ENCODE measurements at places on chromosomes 6 and 20.

GRCh38 chr6:166553563-166554271 lies 32.8 kb downstream of the RAMACL start:
- no peak for DNase-seq

DNA sequence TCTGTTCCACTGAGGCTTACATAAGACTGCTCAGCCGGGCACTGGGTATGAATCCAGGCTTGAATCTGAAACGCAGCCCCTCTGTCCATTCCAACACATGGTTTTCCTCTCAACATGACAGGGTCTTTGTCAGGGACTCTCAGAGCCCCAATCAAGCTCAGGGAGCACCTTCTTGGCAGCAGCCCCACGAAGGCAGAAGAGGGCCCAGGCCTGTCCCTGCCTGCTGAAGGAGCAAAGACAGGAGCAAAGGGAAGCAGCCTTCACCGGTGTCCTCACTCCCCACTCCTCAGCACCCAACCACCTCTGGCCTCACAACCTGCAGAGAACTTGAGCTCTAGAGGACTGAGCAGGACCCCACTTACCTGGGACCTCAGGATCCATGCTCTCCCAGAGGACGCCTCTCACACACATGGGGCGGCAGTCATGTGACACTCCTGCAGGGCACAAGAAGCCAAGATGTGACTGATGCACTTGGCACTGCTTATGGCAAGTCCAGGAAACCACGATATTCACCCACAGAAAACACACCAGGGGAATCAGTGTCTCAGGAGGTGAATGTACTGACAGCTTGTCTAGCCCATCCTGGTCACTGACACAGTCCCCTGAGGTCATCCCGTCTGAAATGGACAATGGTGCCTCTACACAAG lies 4.3 kb downstream of the SNHG17 start:
- DNase-seq = no peak

- no peak for DNase-seq
These were observed 31.9 kb downstream of the HIVEP2 start for GRCh38 chr6:142913036-142913510.

DNA sequence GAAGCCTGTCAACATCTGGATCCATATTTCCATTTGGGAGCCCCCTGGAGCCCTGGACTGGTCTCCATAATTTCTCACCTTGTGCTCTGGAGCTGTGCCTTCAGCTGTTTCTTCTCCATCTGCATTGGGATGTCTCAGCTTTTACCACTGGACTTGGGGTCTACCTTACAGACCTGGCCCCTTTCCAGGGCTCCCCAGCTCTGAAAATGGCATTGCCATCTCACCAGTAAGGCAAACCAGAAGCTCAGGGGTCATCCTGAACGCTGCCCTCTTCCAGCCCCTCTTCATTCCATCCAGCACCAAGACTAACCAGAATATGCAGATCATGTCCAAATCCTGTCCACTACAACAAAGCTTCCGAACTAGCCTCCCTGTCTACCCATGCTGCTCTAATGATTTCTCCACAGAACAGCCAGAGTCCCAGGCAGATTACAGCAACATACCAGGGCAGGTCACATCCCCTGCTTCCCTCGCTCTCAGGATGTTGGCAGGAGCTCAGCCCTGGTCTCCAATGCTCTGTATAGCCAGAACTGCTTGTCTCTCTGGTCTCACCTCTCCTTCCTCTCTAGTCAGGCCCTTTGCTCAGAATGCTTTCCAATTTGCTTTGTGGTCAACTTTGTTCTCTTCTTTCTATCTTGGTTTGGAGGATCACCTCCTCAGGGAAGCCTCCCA lies 17.7 kb upstream of the NNAT start:
- no peak for DNase-seq

GRCh38 chr6:73580247-73581149 lies 59.7 kb upstream of the EEF1A1 start:
- DNase-seq = peak; percentile 17

DNA sequence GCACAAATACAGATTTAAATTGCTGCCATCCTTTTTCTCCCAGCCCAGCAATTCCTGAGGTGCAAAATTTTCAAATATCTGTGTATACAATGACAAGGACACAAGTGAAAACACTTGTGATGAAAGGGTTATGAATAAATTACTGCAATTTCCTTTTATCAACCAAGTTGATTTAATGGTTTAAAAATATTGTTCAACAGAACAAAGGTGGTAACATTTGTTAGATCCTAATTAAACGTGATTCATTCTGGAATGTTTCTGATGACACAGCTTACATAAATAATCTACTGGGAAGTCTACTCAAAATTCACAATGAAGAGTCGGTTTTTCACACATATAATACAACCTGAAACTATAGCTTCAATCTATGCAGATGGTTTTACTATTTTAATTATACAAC lies 17.1 kb downstream of the B4GALT5 start:
- no peak for DNase-seq

DNA sequence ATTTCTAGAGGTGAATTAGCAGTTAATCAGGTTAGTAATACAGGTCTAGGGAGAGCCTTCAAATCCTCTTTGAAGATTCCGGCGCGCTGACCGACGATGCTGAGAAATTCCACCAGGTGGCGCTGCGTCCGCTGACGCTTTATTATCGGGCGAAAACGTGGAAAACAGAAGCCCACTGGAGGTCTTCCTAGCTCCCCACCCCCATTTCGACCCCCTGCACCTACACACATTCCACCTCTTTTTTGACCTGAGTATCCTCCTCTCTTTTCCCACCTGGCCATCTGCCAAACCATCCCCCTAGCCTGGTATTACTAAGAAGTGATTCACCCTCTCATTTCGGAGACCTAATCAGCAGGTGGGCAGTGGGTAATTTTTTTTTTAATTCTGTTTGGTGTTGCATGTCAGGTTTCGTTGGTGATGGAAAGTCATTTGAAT lies 65.4 kb upstream of the RIN2 start:
- peak; percentile 11 for DNase-seq

DNA sequence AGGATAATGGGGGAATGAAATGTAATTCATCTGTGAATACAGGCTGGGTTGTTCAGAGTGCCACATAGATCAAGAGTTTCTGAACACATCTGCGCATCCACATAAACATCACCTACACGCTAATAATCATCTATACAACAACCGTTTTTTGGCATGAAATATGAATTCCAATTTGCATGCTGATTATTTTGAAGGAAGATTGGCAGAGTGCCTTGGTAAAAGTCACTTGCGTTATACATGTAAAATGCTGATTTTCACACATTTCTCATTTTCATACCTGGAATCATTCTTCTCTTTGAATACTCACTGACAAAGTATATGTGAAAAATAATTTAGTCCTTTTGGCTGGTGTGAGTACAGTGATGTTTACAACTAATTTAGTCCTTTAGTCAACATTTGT lies 17.7 kb downstream of the COL9A1 start:
- no peak for DNase-seq

DNA sequence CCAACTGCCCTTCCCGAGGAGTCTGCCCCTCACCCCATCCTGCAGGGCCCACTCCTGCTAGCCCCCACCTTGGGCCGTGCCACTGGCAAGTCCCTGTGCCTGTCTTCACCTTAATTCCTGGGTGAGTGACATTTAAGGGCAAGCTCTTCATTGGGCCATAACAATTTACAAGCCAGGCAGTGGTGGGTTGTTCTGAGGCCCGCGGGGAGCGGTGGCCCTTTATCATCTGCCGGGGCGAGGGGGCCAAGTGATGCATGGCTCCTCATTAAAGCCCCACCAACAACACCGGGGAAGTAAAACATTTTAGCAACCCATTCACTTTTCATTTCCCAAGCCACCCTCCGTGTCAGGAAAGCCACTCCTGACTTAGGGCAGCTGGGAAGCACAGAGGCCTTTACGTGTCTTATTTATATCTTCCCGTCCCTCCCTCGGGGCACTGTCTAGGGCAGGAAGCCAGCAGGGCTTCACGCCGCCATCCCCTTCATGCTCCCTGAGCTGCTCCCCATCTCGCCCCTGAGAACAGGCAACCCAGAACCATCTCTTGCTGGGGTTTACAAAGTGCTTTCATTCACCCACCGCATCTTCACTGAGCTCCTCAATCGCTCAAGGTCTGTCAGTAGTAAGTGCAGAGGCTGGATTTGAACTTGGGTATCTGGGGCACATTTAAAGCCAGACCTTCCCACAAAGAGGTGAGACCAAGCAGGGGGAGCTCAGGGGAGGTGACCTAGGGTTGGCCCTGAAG lies 55.5 kb upstream of the CCDC167 start:
- DNase-seq = no peak

DNA sequence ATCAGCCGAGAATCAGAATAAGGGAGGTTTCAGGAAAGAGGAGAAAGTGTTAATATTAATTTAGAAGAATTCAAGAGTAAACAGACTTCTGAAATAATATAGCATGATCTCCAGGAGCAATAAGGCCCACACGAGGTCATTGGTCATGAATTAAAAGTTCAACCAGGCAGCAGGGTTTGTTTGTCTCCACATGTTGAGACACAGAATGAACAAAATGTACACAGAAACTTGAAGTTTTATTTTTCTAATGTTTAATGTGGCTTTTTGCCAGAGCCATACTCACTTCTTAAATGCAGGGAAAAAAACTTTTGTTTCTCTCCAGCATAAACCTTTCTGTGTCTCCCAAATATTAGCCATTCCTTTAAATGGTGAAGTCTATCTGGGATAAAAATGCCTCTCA lies 504.5 kb downstream of the HDGFL1 start:
- DNase-seq = no peak

GRCh38 chr6:73691512-73691911 lies 4.5 kb upstream of the CD109 start:
- DNase-seq = no peak

DNA sequence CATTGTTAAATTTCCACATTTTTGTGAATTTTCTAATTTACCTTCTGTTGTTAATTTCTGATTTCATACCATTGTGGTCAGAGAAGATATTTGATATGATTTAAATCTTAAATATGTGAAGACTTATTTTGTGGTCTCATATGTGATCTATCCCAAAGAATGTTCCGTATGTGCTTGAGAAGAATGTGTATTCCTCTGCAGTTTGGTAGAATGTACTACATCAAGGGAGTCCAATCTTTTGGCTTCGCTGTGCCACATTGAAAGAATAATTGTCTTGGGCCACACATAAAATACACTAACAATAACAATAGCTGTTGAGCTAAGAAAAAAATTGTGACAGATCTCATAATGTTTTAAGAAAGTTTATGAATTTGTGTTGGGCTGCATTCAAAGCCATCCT lies 176.2 kb upstream of the PRND start:
- DNase-seq = no peak

DNA sequence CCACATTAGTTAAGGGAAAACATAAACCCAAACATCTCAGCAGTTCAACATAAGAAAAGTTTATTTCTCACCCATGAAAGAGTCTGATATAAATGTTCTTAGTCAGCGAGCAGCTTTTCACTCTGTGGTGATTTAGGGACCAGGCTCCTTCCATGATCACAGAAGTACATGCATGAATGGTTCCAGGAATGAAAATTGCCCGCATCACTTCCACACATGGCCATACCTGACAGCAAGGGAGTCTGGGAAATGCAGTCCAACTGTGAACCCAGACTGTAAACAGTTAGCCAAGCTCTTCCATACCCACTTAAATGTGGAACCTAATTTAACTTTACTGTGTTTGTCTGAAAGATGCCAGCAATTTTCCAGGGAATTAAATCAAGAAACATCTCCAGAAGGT lies 353.9 kb downstream of the HACE1 start:
- no peak for DNase-seq

GRCh38 chr6:160180706-160181105 lies 59.1 kb downstream of the SLC22A1 start:
- DNase-seq = no peak

DNA sequence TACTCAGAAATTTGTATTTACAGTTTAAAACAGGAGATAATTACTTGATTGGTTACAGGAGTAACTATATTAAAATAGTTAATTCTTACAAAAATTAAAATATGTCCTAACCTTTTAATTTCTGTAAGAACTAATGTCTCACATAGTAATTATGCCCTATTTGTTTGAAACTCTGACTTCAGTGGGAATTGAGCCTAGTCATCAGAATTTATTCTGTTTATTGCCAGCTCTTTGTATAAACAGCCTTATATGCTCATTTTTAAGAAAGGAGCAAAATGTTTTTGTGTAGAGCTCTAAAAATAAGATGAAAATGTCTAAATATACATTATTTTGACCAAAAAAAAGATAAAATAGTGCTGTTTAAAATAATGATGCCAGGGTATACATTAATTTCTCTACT lies 21.5 kb downstream of the TRMT11 start:
- no peak for DNase-seq

DNA sequence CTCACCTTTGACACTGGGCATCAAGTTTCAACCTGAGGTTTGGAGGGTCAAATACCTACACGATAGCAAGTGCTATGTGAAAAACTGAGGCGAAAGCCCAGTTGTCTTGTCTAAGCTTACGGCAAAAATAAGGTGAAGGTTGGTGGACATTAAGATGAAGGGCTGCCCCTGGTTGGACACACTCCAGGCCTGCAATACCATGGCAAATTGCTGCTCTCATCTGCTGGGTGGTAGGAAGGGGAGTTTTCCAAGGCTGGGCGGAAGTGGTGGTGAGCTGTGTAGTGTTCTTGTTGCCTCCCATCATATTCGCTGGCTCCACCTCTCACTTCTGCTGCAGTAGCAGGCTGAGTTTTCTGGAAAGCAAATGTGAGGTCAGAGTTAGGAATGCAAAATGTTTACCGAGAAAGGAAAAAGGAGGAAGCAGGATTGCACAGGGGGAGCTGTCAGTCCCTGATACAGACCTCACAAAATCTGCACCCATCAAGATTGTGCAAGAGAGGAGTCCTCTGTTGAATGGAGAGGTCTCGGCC lies 33.7 kb downstream of the SCP2D1 start:
- no peak for DNase-seq

DNA sequence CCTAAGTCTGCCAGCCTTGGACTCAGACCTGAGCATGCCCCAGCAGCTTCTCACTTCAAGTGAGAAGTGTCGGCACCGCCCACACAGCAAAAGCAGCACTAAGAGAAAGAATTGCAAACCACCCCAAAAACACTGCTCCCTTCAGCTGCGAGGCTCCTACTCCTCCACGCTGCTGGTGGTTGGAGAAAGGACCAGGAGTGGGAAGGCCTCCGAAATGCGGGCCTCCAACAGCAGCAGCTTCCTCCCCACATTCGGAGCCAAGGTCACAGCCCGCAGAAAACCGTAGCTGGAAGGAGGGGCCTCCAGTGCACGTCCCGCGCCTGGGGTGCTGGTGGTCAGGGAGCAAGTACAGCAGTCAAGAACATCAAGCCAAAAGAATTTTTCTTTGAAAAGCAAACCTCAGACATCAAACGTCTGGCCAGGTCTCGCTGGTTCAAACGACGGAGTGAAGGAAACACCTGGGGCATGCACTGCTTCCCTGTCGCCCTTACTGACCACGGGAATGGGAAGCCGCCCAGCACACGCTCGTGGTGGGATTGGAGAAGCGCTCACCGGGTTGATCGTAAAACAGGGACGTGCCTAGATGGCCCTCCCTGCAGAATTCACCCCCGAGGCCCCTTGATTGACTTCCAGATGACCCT lies 185.6 kb upstream of the CST7 start:
- no peak for DNase-seq

GRCh38 chr6:135731116-135731515 lies 120.4 kb upstream of the PDE7B start:
- DNase-seq = no peak

- DNase-seq = no peak
These were observed 17.0 kb upstream of the ZNF318 start for GRCh38 chr6:43386492-43386891.

GRCh38 chr20:47971058-47971791 lies 185.9 kb upstream of the SULF2 start:
- DNase-seq = no peak

Measured in activated naive CD4-positive, alpha-beta T cell (primary cell).